Ascending aorta (tissue), 2 donors: ENCODE measurements at places on chromosomes 2 and 18.

DNA sequence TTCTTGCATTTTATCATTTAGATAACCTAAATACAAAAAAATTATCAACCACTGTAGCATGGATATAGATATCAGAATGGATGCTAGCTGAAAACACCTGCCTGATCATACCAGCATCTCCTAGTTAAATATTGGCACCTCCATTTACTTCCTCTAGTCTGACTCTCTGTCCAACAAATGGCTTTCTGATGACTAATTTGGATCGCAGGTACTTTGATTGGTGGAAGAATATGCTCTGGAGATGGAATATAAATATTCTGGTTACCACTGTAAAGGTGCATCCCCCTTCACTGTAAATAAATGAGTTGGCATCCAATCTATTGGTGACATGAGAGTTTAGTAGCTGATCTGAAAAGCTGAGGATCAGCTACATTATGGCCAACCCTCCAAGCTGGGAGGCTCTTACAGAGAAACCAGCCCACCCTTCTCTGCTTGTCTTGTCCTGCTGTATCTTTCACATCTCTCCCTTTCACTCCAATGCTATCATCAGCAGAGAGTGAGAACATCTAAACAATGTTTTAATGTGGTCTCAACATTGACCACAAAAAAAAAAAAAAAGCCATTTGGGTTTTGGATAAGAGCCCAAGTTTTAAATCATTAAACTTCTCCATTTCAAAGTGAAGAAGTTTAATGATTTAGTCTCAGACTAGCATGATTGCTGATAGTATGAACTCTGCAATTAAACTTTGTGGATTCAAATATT, 90.5 kb downstream of the PMAIP1 start:
- no peaks in the 10 kb centered on the region for H3K4me1 ChIP-seq
- DNase-seq: no peak
- no peak overlapping the region for H3K4me3 ChIP-seq
- no peak overlapping the region for H3K27ac ChIP-seq
- no peaks in the 10 kb centered on the region for H3K36me3 ChIP-seq

DNA sequence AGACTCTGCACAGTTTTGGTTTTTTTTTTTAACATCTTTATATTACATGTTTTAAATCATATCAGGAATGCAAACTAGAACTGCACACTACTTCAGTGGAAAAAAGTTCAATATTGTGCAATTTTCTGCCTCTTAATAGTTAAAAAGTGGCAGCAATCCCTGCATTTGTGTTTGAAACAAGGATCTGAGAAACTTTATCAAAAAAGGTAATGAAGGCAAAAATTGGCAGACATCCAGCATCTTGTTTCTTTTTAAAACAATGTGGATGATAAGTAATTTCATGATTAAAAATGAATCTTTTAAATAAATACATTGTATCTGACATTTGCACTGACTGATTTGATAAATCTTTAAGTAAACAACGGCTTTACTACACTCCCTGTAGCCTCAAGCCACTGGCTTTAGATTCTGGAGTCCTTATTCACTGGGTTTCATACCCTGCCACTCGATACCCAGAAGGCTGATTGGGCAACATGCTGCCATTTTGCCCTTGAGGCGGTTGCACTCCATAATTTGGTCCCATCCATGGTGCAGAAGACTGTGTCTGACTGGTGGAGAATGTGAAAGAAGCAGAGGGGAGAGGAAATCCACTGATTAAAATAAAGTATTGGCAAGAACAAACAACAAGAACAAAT, 21.6 kb upstream of the C2orf42 start:
- H3K4me1 ChIP-seq: peaks cover 7% of the 10 kb centered on the region
- H3K27me3 ChIP-seq: no peaks in the 10 kb centered on the region
- H3K4me3 ChIP-seq: no peak overlapping the region
- peaks cover 38% of the 10 kb centered on the region for H3K36me3 ChIP-seq
- H3K27ac ChIP-seq: peak overlapping the region; percentile 58

- H3K27ac ChIP-seq: no peak overlapping the region
- no peaks in the 10 kb centered on the region for H3K27me3 ChIP-seq
- DNase-seq: no peak
- H3K4me1 ChIP-seq: no peaks in the 10 kb centered on the region
- no peak overlapping the region for H3K4me3 ChIP-seq
Observed at GRCh38 chr2:126825316-126825715, 73.4 kb upstream of the TEX51 start.

DNA sequence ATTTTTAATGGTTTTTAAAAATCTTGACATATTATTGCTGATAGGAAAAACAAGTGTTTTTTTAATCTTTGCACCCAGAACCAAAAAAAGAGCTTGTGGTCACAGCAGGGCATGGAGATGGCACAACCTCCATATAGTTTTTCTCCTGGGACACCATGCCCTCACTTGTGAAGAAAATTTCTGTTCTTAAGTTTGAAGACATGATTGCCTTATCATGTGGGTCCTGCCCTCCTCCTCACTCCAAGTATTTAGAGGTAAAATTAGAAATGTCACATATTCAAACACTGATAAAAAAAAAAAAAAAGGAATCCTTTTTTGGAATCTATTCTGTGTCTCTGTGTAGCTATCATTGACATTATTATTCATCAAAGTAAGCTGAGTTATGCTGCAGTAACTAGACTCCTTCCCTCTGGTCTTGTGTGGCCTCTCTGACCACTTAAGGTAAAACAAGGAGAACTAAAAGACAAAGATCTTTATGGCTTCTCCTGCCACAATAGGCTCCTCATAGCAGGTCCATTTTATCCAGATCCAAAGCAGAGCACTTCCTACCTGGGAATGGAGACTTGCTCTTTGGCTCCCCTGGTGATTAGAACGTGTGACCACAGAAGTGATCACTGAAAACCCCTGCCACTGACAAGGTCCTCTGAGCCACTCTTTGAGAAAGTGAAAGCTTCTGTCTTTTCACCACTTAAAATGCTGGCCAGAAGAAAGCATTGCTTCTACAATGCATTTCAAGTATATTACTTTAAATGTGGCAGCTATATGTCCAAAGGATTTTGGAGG, 19.8 kb downstream of the ADD2 start:
- H3K4me1 ChIP-seq: no peaks in the 10 kb centered on the region
- DNase-seq: no peak
- no peaks in the 10 kb centered on the region for H3K27me3 ChIP-seq

- H3K27me3 ChIP-seq: no peaks in the 10 kb centered on the region
- no peaks in the 10 kb centered on the region for H3K4me1 ChIP-seq
- no peak overlapping the region for H3K27ac ChIP-seq
- no peak for DNase-seq
- H3K4me3 ChIP-seq: peak overlapping the region; percentile 10
Observed at GRCh38 chr2:230008708-230009066, 60.0 kb downstream of the SLC16A14 start.

GRCh38 chr2:178229927-178230326, 35.6 kb downstream of the OSBPL6 start:
- no peaks in the 10 kb centered on the region for H3K4me1 ChIP-seq
- H3K27me3 ChIP-seq: no peaks in the 10 kb centered on the region
- H3K27ac ChIP-seq: no peak overlapping the region
- no peak for DNase-seq
- no peak overlapping the region for H3K4me3 ChIP-seq
- H3K36me3 ChIP-seq: no peaks in the 10 kb centered on the region

DNA sequence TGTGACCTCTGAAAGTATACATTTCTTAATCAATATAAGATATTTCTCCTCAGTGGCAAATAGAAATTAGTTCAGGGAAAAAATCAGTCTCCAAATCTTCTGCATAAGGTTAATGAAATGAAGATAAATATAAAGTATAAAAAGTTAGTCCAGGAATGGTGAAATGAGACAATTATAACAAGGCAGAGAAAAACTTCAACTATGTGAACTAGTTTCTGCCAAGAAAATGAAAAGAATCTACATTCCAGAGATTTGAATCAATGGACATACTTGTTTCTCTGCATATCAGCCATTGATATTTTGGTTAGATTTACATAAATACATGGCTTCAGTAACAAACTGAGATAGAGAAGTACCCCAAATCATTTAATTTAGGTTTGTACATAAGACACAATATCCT, 249.0 kb downstream of the EXOC6B start:
- H3K4me3 ChIP-seq: no peak overlapping the region
- H3K27ac ChIP-seq: no peak overlapping the region
- no peaks in the 10 kb centered on the region for H3K36me3 ChIP-seq
- H3K4me1 ChIP-seq: no peaks in the 10 kb centered on the region
- H3K27me3 ChIP-seq: no peaks in the 10 kb centered on the region
